Aorta (tissue), 5 donors: ENCODE measurements at places on chromosomes 2 and 18. TPM values are rescaled to one million over a fixed set of nuclear protein-coding genes. Genes with fewer than 3 reads are reported as not detected.

GRCh38 chr2:43230351-43230885 is 4.0 kb upstream of the ZFP36L2 start:
- no peak overlapping the region for H3K4me3 ChIP-seq
- no peaks in the 10 kb centered on the region for H3K36me3 ChIP-seq
- DNase-seq, result no peak
- H3K4me1 ChIP-seq, result no peaks in the 10 kb centered on the region
- no peak overlapping the region for H3K27ac ChIP-seq

- peaks cover 6% of the 10 kb centered on the region for H3K27me3 ChIP-seq
- no peaks in the 10 kb centered on the region for H3K4me1 ChIP-seq
- no peak overlapping the region for H3K4me3 ChIP-seq
- H3K27ac ChIP-seq, result no peak overlapping the region
These were observed 9.9 kb downstream of the OTX1 start for GRCh38 chr2:63060472-63060991.

DNA sequence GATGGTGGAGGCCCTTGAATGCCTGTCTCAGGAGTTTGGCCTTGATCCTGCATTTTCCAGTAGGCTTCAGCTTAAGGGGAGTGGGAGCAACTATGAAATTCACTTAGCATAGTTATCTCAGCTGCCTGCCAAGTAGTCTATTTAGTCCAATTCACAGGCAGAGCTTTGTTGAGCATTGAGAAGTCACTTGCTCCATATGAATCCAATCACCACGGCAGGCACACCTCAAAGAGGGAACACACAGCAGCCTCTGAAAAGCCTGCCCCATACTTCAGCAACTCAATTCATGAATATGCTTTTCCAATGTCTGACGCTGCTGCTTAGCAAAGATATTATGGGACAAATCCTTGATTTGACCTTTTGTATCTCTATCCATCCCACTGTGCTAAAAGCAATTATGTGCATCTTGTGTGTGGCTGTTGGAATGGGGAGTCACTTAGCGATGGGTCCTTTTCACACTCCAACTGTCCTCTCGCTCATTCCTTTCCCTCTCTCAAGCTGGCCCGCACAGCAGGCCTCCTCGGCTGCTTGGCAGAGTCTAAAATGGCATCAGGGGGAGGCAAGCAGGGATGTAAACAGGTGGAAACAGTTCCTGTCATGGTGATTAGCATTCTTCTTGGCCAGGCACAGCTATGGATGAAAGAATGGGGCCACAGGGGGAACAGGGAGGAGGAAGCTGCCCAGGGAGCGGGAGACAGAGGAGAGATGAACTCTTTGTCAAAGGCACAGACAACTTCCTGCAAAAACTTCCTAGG is 56.0 kb upstream of the LRPPRC start:
- no peak overlapping the region for H3K27ac ChIP-seq
- H3K36me3 ChIP-seq, result no peaks in the 10 kb centered on the region
- no peaks in the 10 kb centered on the region for H3K27me3 ChIP-seq
- no peak overlapping the region for H3K4me3 ChIP-seq
- DNase-seq, result no peak
- no peaks in the 10 kb centered on the region for H3K4me1 ChIP-seq

DNA sequence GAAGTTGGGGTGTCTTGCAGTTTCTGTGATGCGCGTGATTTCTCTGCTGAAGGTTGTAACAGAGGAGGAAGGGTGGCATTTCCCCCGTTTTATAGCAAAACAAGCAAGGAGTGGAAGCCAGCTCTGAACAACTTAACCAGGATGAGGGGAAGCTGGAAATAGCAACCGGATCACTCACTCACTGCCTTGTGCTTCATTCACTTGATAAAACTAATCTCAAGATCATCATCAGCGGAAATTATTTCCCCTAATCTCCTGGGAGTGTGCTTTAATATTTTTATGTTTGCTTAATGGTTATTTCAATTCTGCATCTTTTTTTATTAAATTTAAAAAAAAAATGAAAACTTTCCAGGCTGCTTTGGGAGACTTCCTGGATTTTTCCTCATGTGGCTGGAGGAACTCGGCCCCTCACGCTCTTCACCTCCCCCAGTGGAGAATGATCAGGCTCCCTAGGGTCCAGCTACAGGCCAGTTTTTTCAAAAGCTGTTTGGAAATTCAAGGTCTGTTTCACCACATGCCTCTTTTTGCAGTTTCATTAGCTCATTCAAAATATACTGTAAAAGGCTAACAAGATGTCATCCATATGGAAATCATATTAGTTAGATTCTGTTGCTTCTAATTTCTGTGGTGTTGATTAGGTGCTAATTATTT is 31.7 kb downstream of the CABLES1 start:
- no peak for DNase-seq
- no peak overlapping the region for H3K27ac ChIP-seq
- H3K27me3 ChIP-seq, result no peaks in the 10 kb centered on the region
- H3K36me3 ChIP-seq, result peaks cover 3% of the 10 kb centered on the region

DNA sequence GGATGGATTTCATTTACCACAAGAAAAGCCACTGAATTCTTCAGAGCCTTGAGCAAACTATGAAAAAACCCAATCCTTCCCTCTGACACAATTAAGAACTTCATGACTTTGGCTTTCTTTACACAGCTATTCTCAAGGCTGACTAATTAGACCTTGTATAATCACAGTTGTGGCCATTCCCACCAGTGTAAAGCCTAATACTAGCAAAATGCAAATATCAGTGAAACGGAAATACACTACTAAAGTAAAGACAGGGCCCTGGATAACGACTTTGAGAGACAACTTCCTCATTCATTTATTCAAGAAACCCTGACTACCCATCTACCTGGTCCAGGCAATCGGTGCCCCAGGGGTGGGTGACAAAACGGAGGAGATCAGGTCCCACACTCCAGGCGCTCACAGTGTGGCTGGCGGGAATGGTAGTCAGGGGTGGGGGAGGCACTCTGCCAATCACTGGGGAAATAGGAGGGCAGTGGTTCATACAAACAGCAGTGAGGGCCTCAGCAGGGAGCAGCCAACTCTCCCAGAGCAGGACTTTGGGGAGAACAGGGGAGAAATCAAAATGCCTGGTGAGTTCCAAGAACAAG is 28.1 kb downstream of the TMEM163 start:
- H3K4me1 ChIP-seq, result no peaks in the 10 kb centered on the region
- no peak overlapping the region for H3K4me3 ChIP-seq
- no peak for DNase-seq
- H3K27me3 ChIP-seq, result no peaks in the 10 kb centered on the region
- H3K27ac ChIP-seq, result no peak overlapping the region

The AMER3 gene
- not detected for total RNA-seq

GRCh38 chr2:210324906-210325305 is 9.9 kb upstream of the MYL1 start:
- H3K4me3 ChIP-seq, result no peak overlapping the region
- H3K4me1 ChIP-seq, result no peaks in the 10 kb centered on the region
- no peaks in the 10 kb centered on the region for H3K27me3 ChIP-seq
- DNase-seq, result no peak
- H3K27ac ChIP-seq, result no peak overlapping the region

GRCh38 chr2:161115605-161116380 is 44.4 kb upstream of the TANK start:
- DNase-seq, result no peak
- no peak overlapping the region for H3K4me3 ChIP-seq
- no peak overlapping the region for H3K27ac ChIP-seq
- no peaks in the 10 kb centered on the region for H3K4me1 ChIP-seq

The SANBR gene
- total RNA-seq, result 9.8 TPM

- H3K27me3 ChIP-seq, result no peaks in the 10 kb centered on the region
- no peaks in the 10 kb centered on the region for H3K4me1 ChIP-seq
- H3K27ac ChIP-seq, result no peak overlapping the region
- H3K36me3 ChIP-seq, result no peaks in the 10 kb centered on the region
- no peak overlapping the region for H3K4me3 ChIP-seq
- no peak for DNase-seq
These were observed 129.7 kb upstream of the OSR1 start for GRCh38 chr2:19488009-19488691.

DNA sequence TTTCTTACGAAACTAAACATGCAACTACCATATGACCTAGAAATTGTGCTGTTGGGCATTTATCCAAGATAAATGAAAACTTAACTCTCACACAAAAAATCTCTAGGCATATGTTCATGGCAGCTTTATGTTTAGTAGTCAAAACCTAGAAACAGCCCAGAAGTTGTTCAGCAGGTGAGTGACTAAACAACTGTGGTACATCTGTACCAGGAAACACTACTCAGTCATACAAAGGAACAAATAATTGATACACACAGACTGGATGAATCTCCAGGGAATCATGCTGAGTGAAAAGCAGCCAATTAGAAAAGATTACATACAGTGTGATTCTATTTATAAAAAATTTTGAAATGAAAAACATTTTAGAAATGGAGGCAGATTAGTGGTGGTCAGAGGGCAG is 29.3 kb downstream of the DYNC2LI1 start:
- H3K4me3 ChIP-seq, result no peak overlapping the region
- DNase-seq, result no peak
- no peaks in the 10 kb centered on the region for H3K27me3 ChIP-seq
- no peaks in the 10 kb centered on the region for H3K4me1 ChIP-seq
- H3K27ac ChIP-seq, result no peak overlapping the region

The PROKR1 gene
- total RNA-seq, result not detected

DNA sequence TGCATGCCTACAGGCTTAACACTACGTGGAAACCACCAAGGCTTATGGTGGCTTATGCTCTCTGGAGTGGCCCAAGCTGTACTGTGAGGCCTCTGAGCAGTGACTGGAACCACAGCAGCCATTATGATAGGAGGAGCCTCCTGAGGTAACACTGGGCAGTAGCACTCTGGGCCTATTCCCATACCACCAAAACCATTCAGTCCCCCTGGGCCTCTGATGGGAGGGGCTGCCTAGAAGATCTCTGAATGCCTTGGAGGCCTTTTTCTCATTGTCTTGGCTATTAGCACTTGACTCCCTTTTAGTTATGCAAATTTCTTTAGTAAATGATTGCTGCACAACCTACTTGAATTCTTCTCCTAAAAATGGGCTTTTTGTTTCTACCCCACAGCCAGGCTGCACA is 985.0 kb downstream of the DPP10 start:
- DNase-seq, result no peak
- no peaks in the 10 kb centered on the region for H3K27me3 ChIP-seq
- H3K4me1 ChIP-seq, result no peaks in the 10 kb centered on the region
- no peak overlapping the region for H3K27ac ChIP-seq

The SDC1 gene
- total RNA-seq, result 1.4 TPM

DNA sequence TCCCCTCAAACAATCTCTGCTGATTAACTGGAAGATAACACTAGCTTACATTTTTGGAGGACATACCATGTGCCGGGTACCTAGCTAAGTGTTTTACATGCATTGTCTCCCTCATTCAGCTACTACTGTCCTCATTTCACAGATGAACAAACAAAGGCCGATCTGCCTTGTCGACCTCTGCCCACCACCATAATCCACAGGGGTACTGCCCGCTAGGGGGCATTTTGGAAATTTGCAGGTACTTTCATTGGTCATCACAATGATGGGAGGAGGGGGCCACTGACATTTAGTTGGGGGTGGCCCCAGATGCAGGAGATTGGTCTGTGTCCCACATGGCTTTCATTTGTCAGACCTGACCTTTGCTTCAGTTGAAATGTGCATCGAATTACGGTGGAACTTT is 3.9 kb upstream of the TMEM163 start:
- DNase-seq, result no peak
- H3K27me3 ChIP-seq, result no peaks in the 10 kb centered on the region
- no peak overlapping the region for H3K27ac ChIP-seq
- H3K4me3 ChIP-seq, result no peak overlapping the region
- no peaks in the 10 kb centered on the region for H3K36me3 ChIP-seq

DNA sequence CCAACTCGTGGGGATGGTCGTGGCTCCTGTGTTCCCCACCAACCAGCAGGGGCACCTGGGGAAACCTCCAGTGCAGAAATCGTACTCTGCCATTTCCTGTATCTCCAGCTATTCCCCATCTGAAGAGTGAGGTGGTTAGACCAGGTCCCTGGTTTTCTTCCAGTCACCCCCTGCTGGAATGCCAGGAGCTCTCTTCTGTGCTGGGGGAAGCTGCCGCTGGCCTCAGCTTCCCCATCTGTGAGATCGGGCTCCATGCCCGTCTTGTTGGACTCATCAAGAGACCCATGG is 119.7 kb downstream of the INHBB start:
- H3K4me3 ChIP-seq, result no peak overlapping the region
- DNase-seq, result no peak
- H3K27me3 ChIP-seq, result no peaks in the 10 kb centered on the region
- no peaks in the 10 kb centered on the region for H3K4me1 ChIP-seq
- H3K27ac ChIP-seq, result no peak overlapping the region
- no peaks in the 10 kb centered on the region for H3K36me3 ChIP-seq

DNA sequence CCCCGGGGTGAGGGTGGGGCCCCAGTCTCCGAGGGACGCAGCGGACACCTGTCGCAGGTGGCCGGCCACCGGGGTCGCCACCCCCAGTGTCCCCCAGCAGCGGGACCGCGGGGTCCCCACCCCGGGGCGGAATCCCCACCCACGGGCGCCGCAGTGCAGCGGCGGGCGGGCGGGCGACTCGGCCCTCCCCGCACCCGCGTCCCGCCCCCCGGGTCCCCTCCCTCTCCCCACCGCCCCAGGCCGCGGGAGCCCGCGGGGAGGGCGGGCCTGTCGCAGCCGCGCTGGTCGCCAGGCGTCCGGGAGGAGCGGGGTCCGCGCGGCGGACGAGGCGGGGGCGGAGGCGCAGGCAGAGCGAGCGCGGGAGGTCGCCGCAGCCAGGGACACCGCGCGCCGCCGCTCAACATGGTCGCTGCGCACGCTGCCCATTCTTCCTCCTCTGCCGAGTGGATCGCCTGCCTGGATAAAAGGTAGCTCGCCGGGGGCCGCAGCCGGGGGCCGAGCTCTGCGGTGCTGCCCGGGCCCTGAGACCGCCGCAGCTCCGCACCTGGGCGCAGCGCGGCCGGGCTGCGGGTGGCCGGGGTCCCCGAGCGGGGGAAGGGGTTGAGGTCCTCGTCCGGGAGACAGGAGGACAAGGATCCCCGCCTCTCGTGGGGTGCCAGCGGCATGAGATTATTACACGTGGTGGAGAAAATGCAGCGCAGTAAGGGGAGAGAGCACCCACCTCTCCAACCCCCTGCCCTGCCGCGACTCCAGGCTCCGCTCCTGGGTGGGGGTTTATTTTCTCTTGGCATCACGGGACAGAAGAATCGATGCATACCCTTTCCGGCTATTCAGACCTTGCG is at the start of gene RAPGEF4:
TSS of gene RAPGEF4 (plus strand) at position 264 of the 842 bp plus-strand sequence. CDS start at position 403, 139 bp downstream.
- H3K4me1 ChIP-seq, result no peaks in the 10 kb centered on the region
- peak within 1 kb of the TSS; percentile 51 for H3K4me3 ChIP-seq
- H3K36me3 ChIP-seq, result no peaks in the 10 kb centered on the region
- H3K27me3 ChIP-seq, result no peaks in the 10 kb centered on the region

The CNDP1 gene
- total RNA-seq, result not detected
